ENCODE measurements at places on chromosomes 1 and 21.

GRCh38 chr1:117068580-117068979 is 8.5 kb downstream of the TTF2 start:
- DNase-seq, result no peak
- H3K4me3 ChIP-seq, result no peak overlapping the region
- H3K27ac ChIP-seq, result no peak overlapping the region
- no peaks in the 10 kb centered on the region for H3K4me1 ChIP-seq
- peaks cover 1% of the 10 kb centered on the region for H3K36me3 ChIP-seq

DNA sequence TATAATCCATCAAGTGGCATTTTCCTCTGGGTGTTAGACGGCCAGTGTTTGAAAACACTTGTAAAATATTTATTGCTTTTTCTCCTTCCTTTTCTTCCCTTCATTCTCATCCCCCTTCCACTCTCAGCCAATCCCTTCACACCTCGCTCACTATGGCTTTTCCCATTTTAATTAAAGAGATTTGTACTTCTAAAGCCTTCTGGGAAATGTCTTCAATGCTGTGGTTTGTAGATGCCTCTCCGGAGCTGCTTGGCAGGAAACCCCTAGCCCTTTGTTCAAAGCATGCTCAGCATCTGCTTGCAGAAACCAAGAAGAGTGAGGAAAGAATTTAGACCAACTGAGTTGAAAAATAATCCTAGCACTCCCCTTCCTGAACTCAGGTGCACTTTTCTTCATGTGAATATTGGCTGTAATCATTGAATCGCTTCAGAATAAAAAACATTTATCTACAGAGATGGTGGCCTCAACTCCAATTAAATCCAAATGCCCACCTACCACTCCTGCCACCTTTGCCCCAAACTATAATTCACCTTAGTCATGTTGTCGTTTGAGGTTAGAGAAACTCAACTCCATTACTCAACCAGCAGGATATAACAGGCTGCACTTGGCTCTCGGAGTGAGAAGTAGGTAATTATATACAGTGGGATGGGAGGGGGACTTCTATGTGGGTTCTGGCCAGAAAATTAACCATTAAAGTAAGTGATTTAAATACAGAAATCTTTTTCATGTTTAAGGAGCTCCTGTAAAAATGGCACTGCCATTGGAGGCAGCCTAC is 659.4 kb upstream of the CAMK1G start:
- H3K4me3 ChIP-seq, result no peak overlapping the region
- no peaks in the 10 kb centered on the region for H3K36me3 ChIP-seq
- no peak for DNase-seq
- H3K27me3 ChIP-seq, result no peaks in the 10 kb centered on the region
- no peaks in the 10 kb centered on the region for H3K4me1 ChIP-seq

GRCh38 chr1:95039360-95040031 is 33.3 kb downstream of the ALG14 start:
- no peak overlapping the region for H3K27ac ChIP-seq
- H3K27me3 ChIP-seq, result no peaks in the 10 kb centered on the region
- no peaks in the 10 kb centered on the region for H3K36me3 ChIP-seq
- peaks cover 3% of the 10 kb centered on the region for H3K4me1 ChIP-seq
- H3K4me3 ChIP-seq, result no peak overlapping the region
- no peak for DNase-seq

DNA sequence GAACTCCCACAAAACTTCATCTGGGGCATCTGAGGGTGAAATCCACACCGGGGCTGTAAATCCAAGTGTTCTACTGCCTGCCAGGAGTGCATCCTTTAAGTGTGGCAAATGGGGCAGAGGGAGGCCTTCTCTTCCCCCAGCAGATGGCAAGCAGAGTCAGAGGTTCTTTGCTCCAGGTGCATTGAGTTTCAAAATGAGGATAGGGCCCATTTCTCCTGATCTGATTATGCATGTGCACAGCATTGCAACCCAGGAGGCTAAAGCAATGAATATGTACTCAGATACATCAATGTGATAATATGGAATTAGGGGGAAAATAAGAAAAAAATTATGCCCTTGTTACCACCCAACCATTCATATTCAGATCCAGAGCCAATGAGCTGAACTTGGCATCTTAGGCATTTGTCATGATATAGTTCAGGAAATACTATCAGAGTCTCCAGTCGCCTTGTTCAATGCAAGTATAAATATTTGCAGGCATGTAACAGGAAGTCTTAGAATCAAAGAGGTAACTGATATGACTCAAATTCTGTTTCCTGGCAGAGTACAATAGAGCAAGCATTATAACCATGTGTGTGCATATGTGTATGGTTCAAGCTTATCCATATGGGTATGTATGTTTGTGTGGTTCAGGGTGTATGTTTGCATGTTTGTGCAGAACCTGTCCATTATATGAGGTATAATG is 473.8 kb upstream of the PKN2 start:
- H3K4me3 ChIP-seq, result no peak overlapping the region
- no peak for DNase-seq
- H3K27me3 ChIP-seq, result no peaks in the 10 kb centered on the region
- H3K4me1 ChIP-seq, result no peaks in the 10 kb centered on the region
- no peak overlapping the region for H3K27ac ChIP-seq

DNA sequence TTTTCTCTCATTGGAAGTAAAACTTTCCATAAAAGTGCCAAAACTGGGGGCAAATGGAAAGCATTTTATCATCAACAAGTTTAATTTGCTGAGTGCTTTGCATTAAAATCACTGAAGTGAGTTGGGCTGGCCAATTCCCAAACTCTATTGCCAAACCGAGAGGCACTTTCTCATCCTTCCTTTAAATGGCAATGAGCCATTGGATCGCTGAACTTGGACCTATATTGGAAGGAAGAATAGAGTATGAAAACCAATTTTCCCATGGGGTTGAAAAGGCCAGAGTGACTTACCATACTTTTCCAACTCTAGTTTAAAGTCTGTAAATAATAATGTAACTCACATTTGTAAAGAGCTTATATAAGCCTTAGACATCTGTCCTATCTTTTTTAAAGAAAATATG is 189.1 kb upstream of the C1orf87 start:
- H3K27ac ChIP-seq, result no peak overlapping the region
- H3K27me3 ChIP-seq, result no peaks in the 10 kb centered on the region
- no peak for DNase-seq
- no peaks in the 10 kb centered on the region for H3K36me3 ChIP-seq
- H3K4me3 ChIP-seq, result no peak overlapping the region

GRCh38 chr1:208071435-208072031 is 160.6 kb upstream of the CD34 start:
- H3K27ac ChIP-seq, result no peak overlapping the region
- DNase-seq, result no peak
- no peaks in the 10 kb centered on the region for H3K4me1 ChIP-seq
- H3K4me3 ChIP-seq, result no peak overlapping the region

- H3K27me3 ChIP-seq, result no peaks in the 10 kb centered on the region
- no peak overlapping the region for H3K4me3 ChIP-seq
- DNase-seq, result no peak
- no peaks in the 10 kb centered on the region for H3K36me3 ChIP-seq
Measured at GRCh38 chr1:181014477-181015250, 8.0 kb downstream of the STX6 start.

GRCh38 chr1:51750729-51751128 is 127.8 kb downstream of the NRDC start:
- no peak for DNase-seq
- no peak overlapping the region for H3K27ac ChIP-seq
- H3K36me3 ChIP-seq, result peaks cover 43% of the 10 kb centered on the region
- no peaks in the 10 kb centered on the region for H3K27me3 ChIP-seq
- H3K4me1 ChIP-seq, result no peaks in the 10 kb centered on the region
- H3K4me3 ChIP-seq, result no peak overlapping the region

DNA sequence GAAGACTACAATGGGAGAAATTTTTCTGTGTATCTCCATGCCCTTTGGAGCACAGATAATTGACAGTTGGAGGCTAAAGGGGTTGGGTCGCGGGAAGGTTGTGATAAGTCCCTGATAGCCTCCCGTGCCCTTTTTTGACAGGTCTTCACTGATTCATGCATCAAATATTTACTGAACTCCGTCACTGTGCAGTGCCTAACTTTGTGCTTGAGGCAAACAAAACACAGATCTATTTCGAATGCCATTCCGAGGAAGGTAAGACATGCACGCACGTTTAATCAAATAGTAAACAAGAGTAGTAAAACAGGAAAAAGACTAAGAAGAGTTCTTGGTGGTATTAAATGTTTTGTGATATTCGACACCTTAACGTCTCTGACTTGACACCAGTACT is 494 bp upstream of the PIP5K1A start:
- H3K4me3 ChIP-seq, result peak overlapping the region; percentile 95
- H3K27ac ChIP-seq, result no peak overlapping the region
- H3K27me3 ChIP-seq, result peaks cover 2% of the 10 kb centered on the region
- no peak for DNase-seq

Data from B cell (primary cell).